Activated CD4-positive, alpha-beta T cell treated with anti-CD3 and anti-CD28 coated beads for 48 hours (primary cell): ENCODE measurements at places on chromosomes 11 and 22.

- no peak for DNase-seq
Measured at GRCh38 chr22:22752556-22753477, 108.4 kb downstream of the GGTLC2 start.

DNA sequence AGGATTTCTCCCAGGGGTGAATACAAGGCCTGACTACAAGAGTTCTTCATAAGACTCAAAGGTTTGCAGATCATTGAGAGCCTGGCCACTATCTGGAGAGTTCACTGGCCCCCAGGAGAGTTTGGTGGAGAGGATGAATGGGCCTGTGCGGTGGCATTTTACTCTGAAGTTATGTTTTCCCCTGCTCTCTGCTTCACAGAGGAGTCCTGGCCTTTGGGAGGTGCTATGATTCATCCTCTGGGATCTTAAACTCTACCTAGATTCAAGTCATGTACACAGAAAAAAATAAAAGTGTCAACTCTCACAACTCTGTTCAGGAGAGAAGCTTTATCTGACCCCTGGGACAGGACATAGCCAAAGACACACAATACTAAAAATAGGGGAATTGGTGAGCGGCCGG lies 159.1 kb upstream of the CARD18 start:
- DNase-seq: no peak

DNA sequence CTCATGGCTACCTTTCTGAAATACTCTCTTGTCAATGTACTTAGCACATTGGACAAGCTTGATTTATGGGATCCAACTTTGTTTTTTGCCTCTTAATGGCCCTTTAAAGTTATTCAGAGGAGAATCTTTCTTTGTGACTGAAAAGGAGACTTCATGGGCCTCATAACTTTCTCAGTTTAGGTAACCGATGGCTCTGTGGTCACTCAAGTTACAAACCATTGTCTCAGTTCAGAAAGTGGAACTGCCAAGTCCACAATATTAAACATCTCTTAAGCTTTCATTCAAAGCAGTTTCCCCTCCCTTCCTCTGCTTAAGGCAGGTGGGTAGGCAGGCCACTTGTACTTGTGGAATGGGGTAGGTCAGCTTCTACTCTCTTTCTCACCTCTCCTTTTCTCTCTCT lies 12.3 kb upstream of the ARL14EP start:
- DNase-seq: no peak

- DNase-seq: no peak
Measured at GRCh38 chr11:116701297-116701801, 71.4 kb downstream of the BUD13 start.

DNA sequence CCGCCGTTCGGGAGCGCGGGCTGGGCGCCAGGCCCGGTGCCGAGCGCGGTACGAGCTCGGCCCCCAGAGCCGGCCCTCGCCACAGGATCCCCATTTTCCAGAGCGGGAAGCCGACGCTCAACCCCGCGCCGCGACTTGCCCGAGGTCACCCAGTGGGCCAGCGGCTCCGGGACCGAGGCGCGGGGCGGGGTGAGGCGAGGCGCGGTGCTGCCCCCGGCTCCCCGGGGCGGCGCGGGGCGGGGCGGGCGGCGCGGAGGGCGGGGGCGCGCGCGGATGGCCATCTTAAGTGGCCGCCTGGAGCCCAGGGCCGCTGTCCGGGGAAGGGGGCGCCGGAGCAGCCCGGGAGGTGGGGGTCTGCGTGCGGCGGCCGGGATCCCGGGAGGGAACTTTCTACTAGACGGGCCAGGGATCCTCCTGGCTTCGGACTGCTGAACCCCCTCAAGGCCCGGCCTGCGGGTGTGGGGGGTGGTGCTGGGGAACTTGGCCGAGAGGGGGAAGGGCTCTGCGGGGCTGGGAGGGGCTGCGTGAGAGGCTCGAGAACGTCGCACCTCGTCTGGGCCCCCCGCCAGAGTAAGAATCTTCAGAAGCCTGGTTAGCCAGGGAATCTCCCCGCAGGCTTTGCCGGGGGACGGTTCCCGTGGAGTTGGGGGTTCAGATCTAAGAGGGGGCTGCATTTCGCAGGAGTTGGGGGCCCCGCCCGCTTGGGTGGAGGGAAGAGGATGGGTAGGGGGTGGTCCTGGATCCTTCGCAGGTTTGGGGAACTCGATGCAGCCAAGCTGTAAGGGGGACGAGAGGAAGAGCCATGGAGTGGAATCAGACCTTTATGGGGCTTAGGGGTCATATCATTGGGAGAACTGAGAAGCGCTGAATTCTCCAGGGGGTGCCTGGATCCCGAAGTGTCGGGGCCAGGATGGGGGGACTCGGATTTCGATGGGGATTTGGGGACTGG lies 678 bp upstream of the INPPL1 start:
- DNase-seq: peak; percentile 68

GRCh38 chr11:77126156-77126775 lies 1.8 kb upstream of the MYO7A start:
- DNase-seq: no peak

GRCh38 chr22:25357606-25358420 lies 138.4 kb downstream of the CRYBB2 start:
- no peak for DNase-seq

- no peak for DNase-seq
Measured at GRCh38 chr11:119593346-119593745, 135.7 kb downstream of the NECTIN1 start.

DNA sequence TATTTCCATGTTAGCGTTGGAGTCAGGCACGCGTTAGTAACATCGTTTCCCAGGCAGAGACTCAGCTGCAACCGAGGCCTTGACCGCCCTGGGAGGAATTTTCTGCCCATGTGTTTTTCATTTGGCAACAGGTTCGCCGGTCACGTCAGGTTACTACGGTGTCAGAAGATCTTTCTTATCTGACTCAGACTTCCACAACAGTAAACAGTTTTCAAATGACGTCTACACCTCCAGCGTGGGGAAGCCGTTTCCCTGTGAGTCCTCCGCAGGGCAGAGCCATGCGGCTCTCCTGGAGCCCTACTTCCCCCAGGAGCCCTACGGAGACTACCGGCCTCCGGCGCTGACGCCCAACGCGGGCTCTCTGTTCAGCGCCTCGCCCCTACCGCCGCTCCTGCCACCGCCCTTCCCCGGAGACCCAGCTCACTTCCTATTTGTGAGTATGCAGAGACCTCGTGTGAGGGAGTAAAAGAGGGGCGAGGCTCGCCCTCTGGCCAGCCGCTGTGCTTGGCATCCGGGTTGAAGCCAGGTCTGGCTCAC lies 14.3 kb upstream of the POU2AF3 start:
- no peak for DNase-seq

- no peak for DNase-seq
Measured at GRCh38 chr11:88105526-88105925, 69.7 kb downstream of the RAB38 start.
